Large intestine (tissue), 12 donors: ENCODE measurements at places on chromosomes 1 and 21. TPM values are rescaled to one million over a fixed set of nuclear protein-coding genes. Genes with fewer than 3 reads are reported as not detected.

Gene CELA2A
- 0.18 TPM for polyA plus RNA-seq

Gene C4BPB
- 0.48 TPM for polyA plus RNA-seq

Gene LIPI
- 0.21 TPM for polyA plus RNA-seq

Gene TBCE
- 28.8 TPM for polyA plus RNA-seq

Gene DCDC2B
- polyA plus RNA-seq, result 0.54 TPM

Gene CD164L2
- not detected for polyA plus RNA-seq

Gene SH2D5
- 0.22 TPM for polyA plus RNA-seq

Gene CHI3L2
- polyA plus RNA-seq, result 2.4 TPM

Gene BCAN
- 12.1 TPM for polyA plus RNA-seq

Gene AMY1B
- polyA plus RNA-seq, result not detected

DNA sequence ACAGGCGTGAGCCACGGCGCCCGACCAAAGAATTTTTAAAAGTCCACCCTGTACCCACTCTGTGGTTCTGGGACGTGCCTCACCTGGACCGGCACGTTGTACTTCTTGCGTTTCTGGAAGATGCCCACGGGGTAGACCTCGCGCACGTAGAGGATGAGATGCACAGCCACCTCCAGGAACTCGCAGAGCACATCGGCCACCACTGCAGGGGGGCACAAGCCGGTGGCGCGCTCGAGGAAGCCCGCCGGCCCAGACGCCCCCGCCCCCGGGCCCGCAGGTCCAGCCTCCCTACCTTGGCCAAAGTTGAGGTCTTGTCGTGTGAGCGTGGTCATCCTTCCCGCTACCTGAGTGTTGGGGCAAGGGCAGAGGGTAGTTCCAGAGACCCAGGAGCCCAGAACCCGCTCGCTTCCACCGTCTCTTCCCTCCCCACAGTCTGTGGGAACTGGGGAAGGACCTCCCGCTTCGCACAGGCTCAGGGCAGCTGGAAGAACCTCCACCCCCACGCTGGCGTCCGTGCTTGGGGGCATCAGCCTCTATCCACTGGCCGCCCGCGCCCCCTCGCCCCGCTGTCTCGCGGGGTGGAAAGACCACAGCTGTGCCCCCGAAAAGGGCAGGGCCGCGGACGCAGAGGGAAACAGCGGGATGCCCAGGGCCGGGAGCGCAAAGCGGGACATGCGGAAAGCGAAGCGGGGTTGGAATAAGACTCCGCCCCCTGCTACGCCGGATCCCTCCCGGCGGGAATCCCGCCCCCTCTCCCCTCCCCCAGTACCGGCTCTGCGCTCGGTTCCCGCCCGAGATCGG lies 478 bp downstream of the MAD2L2 start:
- no peak for DNase-seq
- H3K4me1 ChIP-seq, result no peaks in the 10 kb centered on the region
- H3K36me3 ChIP-seq, result peaks cover 20% of the 10 kb centered on the region
- H3K27ac ChIP-seq, result peak overlapping the region; percentile 29
- peak overlapping the region; percentile 93 for H3K4me3 ChIP-seq
- peaks cover 25% of the 10 kb centered on the region for H3K27me3 ChIP-seq

- no peak for DNase-seq
- H3K4me1 ChIP-seq, result peaks cover 42% of the 10 kb centered on the region
- peaks cover 30% of the 10 kb centered on the region for H3K27me3 ChIP-seq
- peak overlapping the region; percentile 39 for H3K4me3 ChIP-seq
These were observed 458 bp downstream of the CRABP2 start for GRCh38 chr1:156704930-156705320.

GRCh38 chr1:188652678-188653077 lies 1823.9 kb downstream of the PLA2G4A start:
- no peak overlapping the region for H3K27ac ChIP-seq
- H3K4me1 ChIP-seq, result no peaks in the 10 kb centered on the region
- DNase-seq, result no peak

GRCh38 chr1:154404984-154405746 lies at the start of gene IL6R:
Gene IL6R, plus strand, starts transcription at chr1:154405343. Its CDS starts 287 bp downstream, at chr1:154405630.
- peak; percentile 90 for DNase-seq
- H3K4me3 ChIP-seq, result peak within 1 kb of the TSS; percentile 38
- peaks cover 57% of the 10 kb centered on the region for H3K27me3 ChIP-seq
- no peaks in the 10 kb centered on the region for H3K36me3 ChIP-seq

GRCh38 chr1:51660580-51660979 lies 43.7 kb downstream of the OSBPL9 start:
- no peaks in the 10 kb centered on the region for H3K4me1 ChIP-seq
- no peak for DNase-seq

- no peaks in the 10 kb centered on the region for H3K27me3 ChIP-seq
- H3K27ac ChIP-seq, result peak overlapping the region; percentile 14
- H3K36me3 ChIP-seq, result no peaks in the 10 kb centered on the region
- peaks cover 24% of the 10 kb centered on the region for H3K4me1 ChIP-seq
These were observed 8.0 kb upstream of the LCE5A start for GRCh38 chr1:152502496-152503180.

- H3K27ac ChIP-seq, result no peak overlapping the region
- no peak overlapping the region for H3K4me3 ChIP-seq
- H3K27me3 ChIP-seq, result no peaks in the 10 kb centered on the region
- H3K36me3 ChIP-seq, result no peaks in the 10 kb centered on the region
These were observed 384.5 kb upstream of the C1orf87 start for GRCh38 chr1:60458111-60458510.

- H3K4me1 ChIP-seq, result no peaks in the 10 kb centered on the region
- H3K27me3 ChIP-seq, result no peaks in the 10 kb centered on the region
- no peak for DNase-seq
- H3K27ac ChIP-seq, result no peak overlapping the region
- H3K36me3 ChIP-seq, result no peaks in the 10 kb centered on the region
These were observed 16.3 kb upstream of the DNAJC6 start for GRCh38 chr1:65292861-65293593.

- DNase-seq, result peak; percentile 58
- H3K36me3 ChIP-seq, result peaks cover 4% of the 10 kb centered on the region
- peak overlapping the region; percentile 10 for H3K27ac ChIP-seq
These were observed 35.6 kb downstream of the EEIG2 start for GRCh38 chr1:108595507-108595906.

DNA sequence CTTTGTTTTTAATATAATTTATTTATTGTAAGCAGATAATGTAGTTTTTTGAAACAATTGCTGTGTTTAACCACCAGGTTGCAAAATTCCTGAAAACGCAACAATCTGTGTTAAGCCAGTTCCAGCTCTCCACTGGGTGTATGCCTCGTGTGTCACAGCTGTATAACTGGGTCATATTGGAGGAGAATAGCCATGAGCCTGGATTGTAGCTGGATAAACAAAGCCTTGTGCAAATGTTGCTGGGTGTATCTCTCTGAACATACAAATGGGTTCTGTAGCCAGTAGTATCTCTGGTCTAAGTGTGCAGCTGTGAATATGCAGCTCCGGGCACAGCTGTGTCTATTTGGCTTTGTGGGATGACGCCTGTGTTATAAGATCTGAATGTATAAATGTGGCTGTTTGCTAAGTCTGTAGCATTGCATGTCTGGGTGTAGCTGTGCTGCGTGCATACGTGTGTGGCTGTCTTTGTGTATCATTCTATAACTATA lies 2.8 kb downstream of the TCEA3 start:
- no peak for DNase-seq
- H3K4me3 ChIP-seq, result no peak overlapping the region
- H3K4me1 ChIP-seq, result peaks cover 31% of the 10 kb centered on the region
- H3K27ac ChIP-seq, result peak overlapping the region; percentile 66
- peaks cover 1% of the 10 kb centered on the region for H3K36me3 ChIP-seq

GRCh38 chr1:62090016-62090415 lies 104.6 kb upstream of the L1TD1 start:
- no peaks in the 10 kb centered on the region for H3K4me1 ChIP-seq
- H3K4me3 ChIP-seq, result no peak overlapping the region
- H3K36me3 ChIP-seq, result peaks cover 29% of the 10 kb centered on the region
- no peak overlapping the region for H3K27ac ChIP-seq
- no peaks in the 10 kb centered on the region for H3K27me3 ChIP-seq

DNA sequence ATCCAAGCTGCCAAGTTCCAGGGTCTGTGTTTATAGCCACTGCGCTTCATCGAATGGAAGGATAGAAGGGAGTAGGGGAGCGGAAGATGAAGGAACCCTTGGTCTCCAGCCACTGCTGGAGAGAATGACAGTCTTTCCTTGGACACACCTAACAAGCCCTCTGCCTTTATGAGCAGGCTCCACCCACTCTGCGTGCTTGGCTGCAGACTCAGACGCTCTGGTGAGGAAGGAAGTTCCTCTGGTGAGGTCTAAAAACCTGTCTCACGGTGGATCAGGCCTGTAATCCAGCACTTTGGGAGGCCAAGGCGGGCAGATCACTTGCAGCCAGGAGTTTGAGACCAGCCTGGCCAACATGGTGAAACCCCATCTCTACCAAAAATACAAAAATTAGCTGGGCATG lies 55.4 kb downstream of the MATN1 start:
- H3K4me1 ChIP-seq, result no peaks in the 10 kb centered on the region
- no peak overlapping the region for H3K4me3 ChIP-seq
- peak; percentile 22 for DNase-seq
- H3K27ac ChIP-seq, result no peak overlapping the region
- peaks cover 2% of the 10 kb centered on the region for H3K27me3 ChIP-seq
- no peaks in the 10 kb centered on the region for H3K36me3 ChIP-seq

DNA sequence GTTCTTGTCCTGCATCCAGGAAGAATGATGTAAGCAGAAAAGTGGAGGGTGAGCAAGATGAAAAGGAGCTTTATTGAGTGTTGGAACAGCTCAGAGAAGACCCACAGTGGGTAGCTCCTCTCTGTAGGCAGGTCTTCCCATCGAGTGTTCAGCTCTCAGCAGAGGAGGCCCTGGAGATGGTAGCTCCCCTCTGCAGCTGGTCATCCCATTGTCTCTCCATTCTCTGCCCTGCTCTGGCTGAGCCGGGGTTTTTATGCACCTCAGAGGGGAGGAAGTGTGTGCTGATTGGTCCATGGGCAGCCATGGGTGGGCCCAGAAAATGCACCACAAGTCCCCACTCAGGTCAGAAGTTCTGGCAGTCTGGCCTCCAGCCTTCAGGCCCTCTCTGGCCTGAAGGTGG lies 713.7 kb downstream of the MATN1 start:
- no peaks in the 10 kb centered on the region for H3K27me3 ChIP-seq
- no peaks in the 10 kb centered on the region for H3K36me3 ChIP-seq
- no peak overlapping the region for H3K4me3 ChIP-seq
- H3K4me1 ChIP-seq, result no peaks in the 10 kb centered on the region
- H3K27ac ChIP-seq, result no peak overlapping the region

GRCh38 chr1:244835276-244836134 lies at the start of gene COX20:
Gene COX20, plus strand, starts transcription at chr1:244835658. Its CDS starts 57 bp downstream, at chr1:244835715.
- H3K27ac ChIP-seq, result peak within 1 kb of the TSS; percentile 93
- peaks cover 17% of the 10 kb centered on the region for H3K36me3 ChIP-seq
- H3K4me1 ChIP-seq, result peaks cover 10% of the 10 kb centered on the region
- DNase-seq, result peak; percentile 97

DNA sequence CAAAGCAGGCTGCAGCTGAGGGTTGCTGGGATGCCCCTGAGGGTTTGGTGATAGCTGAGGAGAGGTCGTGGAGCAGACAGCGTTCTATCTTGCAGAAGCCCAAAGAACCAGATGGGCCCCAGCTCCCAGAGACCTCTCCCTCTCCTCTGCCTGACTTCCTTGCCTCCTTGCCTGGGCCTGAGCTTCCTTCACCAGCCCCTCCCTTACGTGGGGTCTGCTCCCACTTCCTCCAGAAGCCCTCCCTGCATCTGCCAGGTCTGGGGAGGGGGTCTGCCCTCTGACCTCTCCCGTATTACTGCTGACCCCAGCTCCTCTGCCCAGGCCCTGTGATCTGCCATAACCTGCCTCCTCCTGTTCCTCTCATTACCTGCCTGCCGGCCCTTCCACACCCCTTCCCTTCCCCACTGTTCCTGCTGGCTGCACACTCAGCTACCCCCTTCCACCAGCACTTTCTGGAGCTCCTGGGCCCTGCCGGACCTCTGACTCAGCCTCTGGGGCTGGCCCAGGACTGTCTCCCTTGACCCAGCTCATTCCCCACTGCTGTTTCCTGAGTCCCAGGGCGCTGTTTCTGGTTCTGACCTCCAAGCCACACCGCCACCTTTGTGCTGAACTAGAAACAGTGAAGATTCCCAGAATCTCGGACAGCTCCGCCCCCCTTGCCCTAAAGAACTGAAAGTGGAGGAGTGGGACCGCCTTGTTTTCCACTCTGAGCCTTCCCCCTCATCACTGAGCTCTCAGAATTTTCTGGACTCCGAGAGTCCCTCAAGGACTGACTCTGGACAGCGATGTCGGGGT lies 237.7 kb upstream of the C1orf174 start:
- H3K36me3 ChIP-seq, result no peaks in the 10 kb centered on the region
- no peaks in the 10 kb centered on the region for H3K4me1 ChIP-seq
- no peak for DNase-seq
- no peaks in the 10 kb centered on the region for H3K27me3 ChIP-seq

- H3K36me3 ChIP-seq, result peaks cover 41% of the 10 kb centered on the region
- H3K27ac ChIP-seq, result peak overlapping the region; percentile 58
- peaks cover 17% of the 10 kb centered on the region for H3K4me1 ChIP-seq
These were observed 86.4 kb downstream of the RGL1 start for GRCh38 chr1:183891158-183891856.

DNA sequence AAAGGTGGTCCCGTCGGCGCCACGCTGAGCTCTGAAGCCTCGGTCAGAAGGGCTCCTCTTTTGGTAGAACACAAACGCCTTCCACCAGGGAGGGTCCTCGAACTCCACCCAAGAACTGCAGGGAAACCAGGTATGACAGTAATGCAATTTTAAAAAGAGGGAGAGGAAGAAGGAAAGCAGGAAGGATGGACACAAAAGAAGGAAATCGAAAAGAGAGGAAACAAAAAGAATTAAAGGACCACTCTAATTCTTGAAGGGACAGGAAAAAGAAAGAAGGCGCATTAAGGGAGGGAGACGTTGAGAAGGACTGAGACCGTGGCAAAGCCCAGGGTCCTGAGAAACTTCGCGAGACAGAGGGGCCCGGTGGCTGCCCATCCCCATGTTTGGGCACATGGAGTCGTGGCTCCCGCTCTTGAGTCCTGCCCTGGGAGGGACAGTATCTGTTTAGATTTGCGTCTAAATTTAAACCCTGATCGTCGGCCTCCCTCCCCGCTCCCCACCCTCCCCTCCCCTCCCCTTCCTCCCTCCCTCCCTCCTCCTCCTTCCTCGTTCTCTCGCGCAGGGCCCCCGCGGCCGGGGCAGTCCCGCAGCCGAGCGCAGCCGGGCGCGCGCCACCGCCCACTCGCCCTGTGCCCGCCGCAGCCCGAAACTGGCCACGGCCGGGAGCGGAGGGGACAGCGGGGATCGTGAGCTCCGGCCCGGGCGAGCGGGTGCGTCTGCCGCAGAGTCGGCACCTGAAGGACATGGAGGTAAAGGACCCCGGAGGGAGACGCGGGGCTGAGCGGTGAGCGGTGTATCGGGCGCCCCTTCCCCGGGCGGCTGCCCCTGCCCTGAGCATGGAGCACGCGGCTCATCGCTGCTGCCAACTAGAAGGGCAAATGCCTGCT lies at the start of gene RCSD1:
Gene RCSD1 (plus strand): TSS at position 552 of the 887 bp plus-strand sequence. CDS start 192 bp downstream, at position 744.
- no peak for DNase-seq
- H3K27ac ChIP-seq, result no peak within 1 kb of the TSS
- H3K4me3 ChIP-seq, result peak within 1 kb of the TSS; percentile 51
- H3K36me3 ChIP-seq, result no peaks in the 10 kb centered on the region
